ENCODE measurements at places on chromosomes 6 and 20.

DNA sequence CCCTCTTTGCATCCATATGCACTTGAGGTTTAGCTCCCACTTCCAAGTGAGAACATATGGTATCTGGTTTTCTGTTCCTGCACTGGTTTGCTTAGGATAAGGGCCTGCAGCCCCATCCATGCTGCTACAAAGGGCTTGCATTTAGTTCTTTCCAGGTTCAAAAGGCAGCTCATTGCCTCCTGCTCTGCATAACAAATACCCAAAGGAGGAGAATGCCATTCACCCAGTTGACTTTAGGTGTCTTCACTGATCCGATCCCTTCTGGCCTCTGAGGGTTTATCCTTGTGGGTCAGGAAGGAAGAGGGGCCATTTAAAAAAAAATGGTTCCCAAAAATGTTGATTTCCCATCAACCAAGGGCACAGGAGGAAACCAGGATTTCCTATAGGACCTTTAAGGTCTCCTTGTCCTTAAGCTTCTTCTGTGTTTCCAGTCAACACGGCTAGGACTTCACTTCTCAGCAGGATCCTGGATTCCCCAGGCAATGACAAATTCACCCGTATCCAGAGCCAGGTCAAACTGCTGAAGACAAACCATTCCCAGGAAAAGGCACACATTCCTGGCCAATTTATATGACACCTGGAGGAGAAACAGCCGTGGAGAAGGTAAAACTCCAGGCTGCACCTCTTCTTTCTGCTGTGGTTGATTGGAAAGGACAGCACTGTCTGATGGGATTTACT, 447.7 kb upstream of the CDH4 start:
- DNase-seq = no peak

- DNase-seq = no peak
Measured at GRCh38 chr6:148445116-148445515, 102.5 kb downstream of the SASH1 start.

- DNase-seq = no peak
Measured at GRCh38 chr20:33345342-33345741, 56.0 kb downstream of the CDK5RAP1 start.

DNA sequence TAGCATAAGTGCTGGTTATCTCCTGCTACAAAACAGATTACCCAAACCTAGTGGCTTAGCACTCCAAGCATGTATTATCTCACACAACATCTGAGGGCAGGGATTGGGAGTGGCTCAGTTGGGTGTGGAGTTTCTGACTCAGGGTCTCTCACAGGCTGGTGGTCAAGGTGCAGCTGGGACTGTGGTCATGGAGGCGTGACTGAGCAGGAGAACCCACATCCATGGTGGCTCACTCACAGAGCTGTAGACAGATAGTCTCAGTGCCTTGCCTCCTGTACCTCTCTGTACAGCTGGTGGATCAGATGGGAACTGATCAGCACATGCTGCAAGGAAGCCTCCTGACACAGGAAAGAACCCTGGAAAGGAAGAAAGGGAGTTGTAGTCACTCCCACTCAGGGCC, 83.1 kb upstream of the CST7 start:
- DNase-seq = no peak

- no peak for DNase-seq
Measured at GRCh38 chr6:106629859-106630163, 433 bp downstream of the QRSL1 start.

GRCh38 chr20:10961651-10962288, 288.0 kb upstream of the JAG1 start:
- no peak for DNase-seq

- peak; percentile 4 for DNase-seq
Measured at GRCh38 chr6:18823782-18824386, 436.7 kb downstream of the RNF144B start.

DNA sequence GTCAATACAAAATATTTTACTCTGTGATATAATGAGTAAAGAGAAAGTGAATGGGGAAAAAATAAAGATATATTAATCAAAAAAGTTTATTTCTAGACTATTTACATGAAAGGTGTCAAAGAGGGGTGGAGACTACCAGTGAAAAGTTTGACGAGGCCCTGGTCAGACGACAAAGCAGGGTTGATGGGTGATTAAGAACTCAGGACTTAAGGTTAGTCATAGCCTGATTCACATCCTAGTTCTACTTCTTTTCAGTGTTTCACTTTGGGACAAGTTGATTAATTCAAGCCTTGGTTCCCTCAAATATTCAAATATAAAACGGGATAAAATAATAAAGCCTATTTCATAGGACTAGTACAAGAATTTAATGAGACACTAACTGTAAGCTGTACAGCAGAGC, 178.2 kb upstream of the HS3ST5 start:
- DNase-seq = no peak

DNA sequence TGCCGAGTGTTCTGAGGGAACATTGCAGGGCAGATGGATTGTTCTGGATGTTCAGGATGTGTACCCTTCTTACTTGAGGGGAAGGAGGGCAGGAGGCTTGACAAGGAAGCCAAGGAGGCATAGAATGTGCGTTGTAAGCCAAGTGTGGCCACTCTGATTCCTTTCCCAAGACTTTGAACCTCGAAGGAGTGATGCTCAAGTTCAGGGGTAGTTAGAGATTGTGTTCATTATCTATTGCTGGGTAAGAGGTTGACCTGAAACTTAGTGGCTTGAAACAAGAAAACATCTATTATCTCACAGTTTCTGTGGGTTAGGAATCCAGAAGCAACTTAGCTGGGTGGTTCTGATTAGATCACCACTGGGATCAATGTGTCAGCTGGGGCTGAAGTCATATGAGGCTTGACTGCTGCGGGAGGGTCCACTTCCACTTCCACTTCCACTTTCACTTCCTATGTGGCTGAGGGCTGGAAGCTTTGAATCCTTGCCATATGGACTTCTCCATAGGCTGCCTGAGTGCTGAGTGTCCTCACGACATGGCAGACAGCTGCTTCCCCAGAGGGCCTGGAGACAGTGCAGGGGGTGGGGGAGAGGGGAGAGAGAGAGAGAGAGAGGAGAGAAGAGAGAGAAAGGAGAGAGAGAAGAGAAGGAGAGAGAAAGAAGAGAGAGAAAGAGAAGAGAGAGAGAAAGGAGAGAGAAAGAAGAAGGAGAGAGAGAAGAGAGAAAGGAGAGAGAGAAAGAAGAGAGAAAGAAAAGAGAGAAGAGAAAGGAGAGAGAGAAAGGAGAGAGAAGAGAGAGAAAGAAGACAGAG, 6.9 kb upstream of the CD40 start:
- DNase-seq = peak; percentile 29

Measured in stimulated activated CD8-positive, alpha-beta memory T cell treated with anti-CD3 and anti-CD28 coated beads, Interleukin-7, amount 100 ng/mL, for 48 hours (primary cell).